ENCODE measurements at places on chromosomes 6 and 20. TPM values are rescaled to one million over a fixed set of nuclear protein-coding genes. Genes with fewer than 3 reads are reported as not detected.

The TNXB gene
- 0.06 TPM for total RNA-seq

The ENPP1 gene
- total RNA-seq: 32.2 TPM

The PHACTR3 gene
- total RNA-seq: 0.29 TPM

The RIPOR3 gene
- total RNA-seq: 0.14 TPM

The ACOT8 gene
- 47.4 TPM for total RNA-seq

The ELMO2 gene
- total RNA-seq: 43.7 TPM

All from H4 (cell line).